ENCODE measurements at places on chromosomes 4 and X. TPM values are rescaled to one million over a fixed set of nuclear protein-coding genes. Genes with fewer than 3 reads are reported as not detected.

GRCh38 chrX:4484266-4484665 lies 770.8 kb upstream of the PRKX start:
- H3K36me3 ChIP-seq: no peaks in the 10 kb centered on the region
- no peak overlapping the region for H3K27ac ChIP-seq
- no peaks in the 10 kb centered on the region for H3K4me1 ChIP-seq
- no peak for DNase-seq
- H3K27me3 ChIP-seq: no peaks in the 10 kb centered on the region
- no peak overlapping the region for H3K4me3 ChIP-seq

DNA sequence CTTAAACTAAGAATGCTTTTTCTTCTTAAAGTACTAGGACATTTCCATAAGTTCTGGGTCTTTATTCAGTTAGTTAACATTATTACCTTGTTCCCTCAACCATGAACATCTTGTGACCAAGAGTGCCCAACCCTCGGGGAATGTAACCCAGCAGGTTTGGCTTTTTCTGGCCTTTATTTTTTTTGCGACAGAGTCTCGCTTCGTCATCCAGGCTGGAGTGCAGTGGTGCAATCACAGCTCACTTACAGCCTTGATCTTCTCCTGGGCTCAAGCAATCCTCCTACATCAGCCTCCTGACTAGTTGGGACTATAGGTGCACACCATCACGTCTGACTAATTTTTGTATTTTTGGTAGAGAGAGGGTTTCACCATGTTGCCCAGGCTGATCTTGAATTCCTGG lies 65.1 kb downstream of the USP11 start:
- no peaks in the 10 kb centered on the region for H3K36me3 ChIP-seq
- H3K27me3 ChIP-seq: no peaks in the 10 kb centered on the region
- no peak overlapping the region for H3K4me3 ChIP-seq
- no peak overlapping the region for H3K27ac ChIP-seq
- DNase-seq: no peak

- no peak overlapping the region for H3K27ac ChIP-seq
- peaks cover 22% of the 10 kb centered on the region for H3K4me1 ChIP-seq
- no peak overlapping the region for H3K4me3 ChIP-seq
- DNase-seq: no peak
Measured at GRCh38 chr4:17812125-17812524, 1.3 kb downstream of the NCAPG start.

GRCh38 chr4:8548731-8549351 lies 31.4 kb upstream of the GPR78 start:
- H3K27me3 ChIP-seq: peaks cover 4% of the 10 kb centered on the region
- no peaks in the 10 kb centered on the region for H3K4me1 ChIP-seq
- DNase-seq: no peak
- H3K4me3 ChIP-seq: no peak overlapping the region
- H3K36me3 ChIP-seq: no peaks in the 10 kb centered on the region

DNA sequence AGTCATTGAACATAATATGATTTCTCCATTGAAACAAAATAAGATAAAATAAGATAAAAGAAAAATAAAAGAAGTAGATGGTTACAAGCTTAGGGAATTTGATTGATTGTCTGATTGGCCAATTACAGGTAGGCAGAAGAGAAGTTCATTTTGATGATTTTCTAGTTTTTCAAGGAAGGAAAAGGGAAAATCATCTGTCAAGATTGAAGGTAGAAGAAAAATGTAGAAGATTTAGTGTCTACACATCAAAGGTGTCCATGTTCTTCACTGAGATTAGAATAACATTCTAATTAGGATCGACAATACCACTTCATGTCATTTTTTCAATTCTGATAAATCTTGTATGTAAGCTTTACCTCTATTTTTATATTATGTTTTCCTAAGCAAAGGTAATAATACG lies 489.1 kb downstream of the PCDH18 start:
- no peak overlapping the region for H3K27ac ChIP-seq
- no peak overlapping the region for H3K4me3 ChIP-seq
- DNase-seq: no peak
- H3K4me1 ChIP-seq: no peaks in the 10 kb centered on the region

GRCh38 chrX:154779261-154779660 lies 16.6 kb downstream of the DKC1 start:
- peaks cover 49% of the 10 kb centered on the region for H3K36me3 ChIP-seq
- H3K4me1 ChIP-seq: no peaks in the 10 kb centered on the region
- no peak overlapping the region for H3K27ac ChIP-seq
- no peaks in the 10 kb centered on the region for H3K27me3 ChIP-seq
- no peak overlapping the region for H3K4me3 ChIP-seq

GRCh38 chr4:17690898-17691297 lies 76.5 kb downstream of the MED28 start:
- no peak overlapping the region for H3K4me3 ChIP-seq
- no peak overlapping the region for H3K27ac ChIP-seq
- H3K36me3 ChIP-seq: no peaks in the 10 kb centered on the region
- DNase-seq: no peak
- H3K27me3 ChIP-seq: no peaks in the 10 kb centered on the region

The PCSK1N gene
- not detected for total RNA-seq

The ARHGAP6 gene
- total RNA-seq: 6.4 TPM

The ATP1B4 gene
- 13.2 TPM for total RNA-seq
